ENCODE measurements at places on chromosomes 2 and 18. TPM values are rescaled to one million over a fixed set of nuclear protein-coding genes. Genes with fewer than 3 reads are reported as not detected.

FKBP1B gene
- polyA plus RNA-seq, result 6.7 TPM

NETO1 gene
- 1.2 TPM for polyA plus RNA-seq

NFATC1 gene
- polyA plus RNA-seq, result 21.7 TPM

TLX2 gene
- polyA plus RNA-seq, result not detected

ALK gene
- polyA plus RNA-seq, result 0.13 TPM

TUBA4B gene
- polyA plus RNA-seq, result not detected

TSPYL6 gene
- polyA plus RNA-seq, result not detected

CDH7 gene
- not detected for polyA plus RNA-seq

SFXN5 gene
- 4.5 TPM for polyA plus RNA-seq

AP1S3 gene
- 0.67 TPM for polyA plus RNA-seq

TUBA3E gene
- polyA plus RNA-seq, result not detected

ASB18 gene
- polyA plus RNA-seq, result not detected

AKAIN1 gene
- 0.23 TPM for polyA plus RNA-seq

CAPN14 gene
- polyA plus RNA-seq, result not detected

RHOB gene
- polyA plus RNA-seq, result 963 TPM

GKN2 gene
- 29.8 TPM for polyA plus RNA-seq

C2orf72 gene
- polyA plus RNA-seq, result 1.3 TPM

PLEK gene
- polyA plus RNA-seq, result 52.2 TPM

FOXD4L1 gene
- polyA plus RNA-seq, result not detected

NGEF gene
- polyA plus RNA-seq, result 0.58 TPM

C2orf15 gene
- not detected for polyA plus RNA-seq
